ENCODE measurements at places on chromosomes 2 and 18.

GRCh38 chr2:71534826-71535225, 81.5 kb downstream of the DYSF start:
- DNase-seq: no peak

- DNase-seq: no peak
These were observed 31.8 kb downstream of the HDAC4 start for GRCh38 chr2:239368906-239369552.

DNA sequence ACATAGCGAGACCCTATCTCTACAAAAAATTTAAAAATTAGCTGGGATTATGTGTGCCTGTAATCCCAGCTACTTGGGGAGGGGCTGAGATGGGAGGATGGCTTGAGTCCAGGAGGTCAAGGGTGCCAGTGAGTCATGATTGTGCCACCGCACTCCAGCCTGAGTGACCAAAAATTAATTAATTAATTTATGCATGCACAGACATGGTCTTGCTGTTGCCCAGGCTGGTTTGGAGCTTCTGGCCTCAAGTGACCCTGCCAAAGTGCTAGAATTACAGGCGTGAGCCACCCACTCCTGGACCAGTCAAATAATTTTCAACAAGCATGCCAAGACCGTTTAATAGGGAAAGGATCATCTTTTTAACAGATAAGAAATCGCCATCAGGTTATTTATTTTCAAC, 57.7 kb upstream of the TFCP2L1 start:
- no peak for DNase-seq

DNA sequence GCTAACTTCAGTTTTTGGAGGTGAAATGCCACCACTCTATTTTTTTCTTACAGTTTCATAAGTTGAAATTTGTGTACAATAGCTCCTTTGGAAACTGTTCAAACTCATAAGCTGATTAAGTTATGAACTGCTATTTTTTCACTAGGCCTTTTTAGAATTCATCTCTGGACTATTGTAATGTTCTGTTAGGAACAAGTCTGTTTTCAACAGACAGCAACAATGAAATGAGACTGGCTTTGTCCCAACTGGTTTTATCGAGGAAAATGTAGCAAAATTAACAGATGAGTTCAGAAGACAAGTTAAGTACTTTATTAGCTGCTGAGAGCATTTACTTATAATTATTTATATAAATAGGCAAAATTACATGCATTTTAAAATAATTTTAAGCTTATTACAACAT, 310.6 kb downstream of the ZNF804A start:
- no peak for DNase-seq

GRCh38 chr2:223459328-223459939, 142.7 kb downstream of the SCG2 start:
- no peak for DNase-seq
